ENCODE measurements at places on chromosomes 5 and 9.

DNA sequence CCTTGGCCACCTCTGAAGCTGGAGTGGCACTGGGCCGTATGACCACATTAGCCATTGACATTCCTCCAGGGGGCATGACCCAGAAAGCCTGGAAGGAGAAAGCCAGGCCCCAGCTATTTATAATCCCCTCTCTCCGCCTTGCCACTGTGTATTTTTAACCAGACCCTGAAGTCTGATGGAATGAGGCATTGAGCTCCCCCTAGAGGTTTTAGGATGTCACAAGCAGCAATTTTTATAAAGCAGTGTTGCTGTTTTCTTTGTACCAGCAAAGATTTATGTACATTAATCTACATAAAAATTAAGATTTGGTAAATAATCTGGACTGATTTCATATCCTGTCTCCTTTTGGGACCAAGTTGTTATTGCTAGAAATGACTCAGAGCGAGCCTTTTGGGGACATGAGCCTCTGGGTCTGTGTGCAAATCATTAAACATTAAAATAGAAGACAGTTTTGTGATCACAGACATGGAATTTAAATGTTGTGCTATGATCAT is 127.1 kb downstream of the TRIO start:
- peak; percentile 91 for DNase-seq

DNA sequence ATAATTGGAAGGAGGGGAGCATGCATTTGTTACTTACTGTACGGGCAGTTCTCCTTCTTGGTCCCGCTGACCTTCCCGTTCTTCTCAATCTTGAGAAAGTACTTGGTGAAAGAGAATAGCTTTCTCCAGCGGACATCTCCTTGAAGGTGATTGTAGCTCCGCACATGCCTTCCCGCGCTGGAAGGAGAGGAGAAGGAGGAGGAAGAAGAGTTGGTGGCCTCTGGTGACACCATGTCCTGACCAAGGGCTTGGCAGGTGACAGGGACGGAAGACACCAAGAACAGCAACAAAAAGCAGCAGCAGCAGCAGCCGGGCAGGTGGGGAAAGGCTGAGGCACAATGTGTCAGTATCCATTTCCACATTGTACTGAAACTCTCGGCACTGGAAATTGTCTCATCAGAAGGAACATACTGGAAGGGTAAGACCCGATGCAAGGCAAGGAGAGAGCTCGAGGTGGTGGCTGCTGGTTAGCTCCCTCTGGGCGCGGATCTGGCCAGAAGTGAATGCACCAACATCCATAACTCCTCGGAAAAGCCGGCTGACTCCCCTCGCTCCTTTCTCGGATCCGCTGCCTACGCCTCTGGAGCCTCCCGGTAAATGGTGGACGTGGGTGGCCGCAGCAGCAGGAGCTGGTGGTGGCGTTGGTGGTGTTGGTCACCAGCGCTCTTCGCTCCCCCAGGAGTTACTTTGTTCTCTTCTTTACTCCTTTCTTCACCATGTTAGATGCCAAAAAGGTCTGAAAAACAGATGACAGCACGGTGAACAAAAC is 715 bp downstream of the FGF10 start:
- DNase-seq = no peak

DNA sequence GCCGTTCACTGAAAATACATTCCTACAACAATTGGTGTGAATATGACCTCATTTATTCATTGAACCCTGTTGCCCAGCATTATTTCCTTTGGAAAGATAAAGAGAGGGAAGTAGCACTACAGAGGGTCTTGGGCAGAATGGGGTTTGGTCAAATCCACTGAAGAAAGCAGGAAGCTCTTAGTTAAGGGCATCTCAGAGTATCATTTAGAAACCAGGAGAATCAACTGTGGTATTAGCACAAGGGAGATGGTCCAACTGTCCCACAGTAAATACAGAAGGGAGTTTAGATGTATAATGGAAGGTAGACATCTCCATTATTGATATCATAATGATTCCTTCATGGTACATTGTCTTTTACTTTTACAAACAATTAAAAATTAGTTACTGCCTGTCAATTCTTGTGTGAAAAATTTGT is 47.1 kb downstream of the LIX1 start:
- no peak for DNase-seq

GRCh38 chr5:142587354-142587965 is 98.4 kb downstream of the FGF1 start:
- no peak for DNase-seq

DNA sequence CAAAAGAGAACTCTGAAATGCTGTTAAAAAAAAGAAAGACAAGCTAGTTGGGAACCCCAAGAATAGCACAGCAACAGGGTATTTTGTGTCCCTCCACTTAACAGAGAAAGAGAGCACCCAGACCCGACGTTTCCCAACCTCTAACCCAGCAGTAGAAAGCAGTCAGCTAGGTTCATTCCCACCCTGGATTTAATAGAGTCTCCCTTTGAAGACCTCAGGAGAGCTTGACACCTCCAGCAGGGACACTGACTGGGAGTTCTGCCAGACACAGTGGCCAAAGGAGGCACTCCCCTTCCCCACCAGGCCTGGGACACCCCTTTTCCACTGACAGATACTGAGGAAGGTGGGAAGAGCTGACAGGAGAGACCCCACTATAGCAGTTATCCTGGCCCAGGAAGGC is 337.5 kb upstream of the MSX2 start:
- no peak for DNase-seq

DNA sequence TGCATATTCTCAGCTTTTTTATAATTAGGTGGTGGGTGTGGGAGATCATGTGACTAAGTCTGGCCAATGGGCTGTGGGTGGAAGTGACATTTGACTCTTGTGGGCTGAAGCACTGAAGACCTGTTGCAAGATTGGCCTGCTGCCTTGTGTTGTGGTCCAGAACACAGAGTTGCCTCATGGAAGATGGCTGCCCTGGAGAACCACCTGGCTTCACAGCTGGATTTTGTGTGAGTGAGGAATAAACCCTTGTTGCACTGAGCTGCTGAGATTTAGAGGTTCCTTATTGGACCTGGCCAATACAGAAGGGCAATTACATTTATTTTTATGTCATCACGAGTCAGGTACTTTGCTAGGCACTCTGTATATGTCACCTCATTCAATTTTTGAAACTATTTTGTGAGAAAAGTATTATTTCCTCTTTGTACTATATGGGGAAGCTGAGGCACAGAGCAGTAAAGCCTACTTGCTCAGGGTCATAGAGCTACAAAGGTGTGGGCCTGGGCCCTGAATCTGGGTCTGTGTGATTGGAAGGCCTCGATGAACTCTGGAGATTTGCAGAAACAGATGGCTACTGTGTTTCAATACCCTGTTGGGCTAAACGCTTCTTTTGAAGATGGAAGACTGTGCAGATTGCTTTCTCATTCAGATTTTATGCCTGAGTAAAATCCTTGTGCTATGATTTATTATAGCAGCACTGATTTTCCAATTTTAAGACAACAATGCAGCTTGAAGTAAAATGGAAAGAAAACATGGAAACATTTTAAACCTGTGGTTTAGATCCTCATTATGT is 71.2 kb upstream of the TBC1D2 start:
- no peak for DNase-seq

- no peak for DNase-seq
Measured at GRCh38 chr9:107638521-107639310, 149.1 kb upstream of the KLF4 start.

DNA sequence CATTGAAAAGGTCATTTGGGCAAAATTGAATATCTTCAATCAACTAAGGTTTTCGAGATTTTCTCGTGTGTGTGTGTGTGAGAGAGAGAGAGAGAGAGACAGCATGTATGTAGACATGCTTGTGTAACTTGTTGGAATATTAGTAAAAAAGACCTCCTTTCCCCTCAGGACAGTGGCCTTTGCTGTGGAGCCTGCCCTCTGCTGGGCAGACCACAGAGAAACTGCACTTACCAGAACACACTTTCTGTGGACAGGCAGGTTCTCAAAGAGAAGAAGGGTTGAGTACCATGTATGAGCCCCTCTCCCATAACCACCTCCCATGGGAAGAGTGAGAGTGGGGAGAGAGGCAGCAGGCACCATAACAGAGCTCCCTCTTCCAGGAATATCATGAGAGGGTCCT is 45.6 kb downstream of the CFAP90 start:
- DNase-seq = no peak

Data from kidney capillary endothelial cell (primary cell).